Esophagus squamous epithelium (tissue), 5 donors: ENCODE measurements at places on chromosomes 1 and 21. TPM values are rescaled to one million over a fixed set of nuclear protein-coding genes. Genes with fewer than 3 reads are reported as not detected.

AK4 gene
- 40.4 TPM for total RNA-seq

- no peak for DNase-seq
Observed at GRCh38 chr1:205536759-205537361, 32.4 kb downstream of the CDK18 start.

GRCh38 chr1:240363315-240363714 is 248.6 kb downstream of the GREM2 start:
- DNase-seq, result no peak

- DNase-seq, result no peak
Observed at GRCh38 chr1:99365141-99365540, 100.8 kb downstream of the PLPPR4 start.
